Mesothelial cell of epicardium (in vitro differentiated cells): ENCODE measurements at places on chromosomes 2 and 18. TPM values are rescaled to one million over a fixed set of nuclear protein-coding genes. Genes with fewer than 3 reads are reported as not detected.

- H3K36me3 ChIP-seq = no peaks in the 10 kb centered on the region
- H3K4me1 ChIP-seq = peaks cover 1% of the 10 kb centered on the region
- no peak for DNase-seq
- no peak overlapping the region for H3K27ac ChIP-seq
- peaks cover 2% of the 10 kb centered on the region for H3K27me3 ChIP-seq
- H3K4me3 ChIP-seq = no peak overlapping the region
Observed at GRCh38 chr2:207467716-207468347, 61.9 kb upstream of the CREB1 start.

DNA sequence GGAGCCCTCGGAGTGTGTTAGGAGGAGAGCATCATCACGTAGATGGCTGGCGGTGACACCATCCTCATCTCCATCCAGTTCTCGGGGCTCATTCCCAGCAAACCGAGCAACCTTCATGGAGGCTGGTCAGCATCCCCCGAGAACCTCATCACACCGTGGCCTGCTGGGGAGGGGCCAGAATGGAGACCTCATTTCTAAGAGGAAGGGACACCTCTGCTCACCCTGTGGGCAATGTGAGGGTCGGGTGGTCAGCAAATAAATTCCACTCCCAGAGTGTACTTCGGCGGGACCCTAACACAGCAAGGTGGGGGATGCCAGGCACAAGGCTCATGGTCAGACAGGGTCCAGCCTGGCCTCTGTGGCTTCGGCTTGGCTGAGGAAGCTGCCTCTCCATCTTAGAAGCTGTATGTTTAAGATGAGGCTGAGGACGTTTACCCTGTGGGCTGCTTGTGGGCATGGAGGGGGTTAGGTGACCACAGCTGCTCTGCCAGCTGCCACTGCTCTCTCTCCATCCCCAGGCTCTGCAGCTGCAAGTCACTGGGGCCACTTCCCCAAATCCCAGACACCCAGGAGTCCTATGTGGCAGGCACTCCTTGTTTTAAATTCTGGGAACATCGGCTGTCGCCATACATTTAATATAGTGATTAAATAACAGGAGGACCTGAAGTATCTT is 56.5 kb upstream of the PXDN start:
- no peak for DNase-seq
- H3K4me1 ChIP-seq = peaks cover 17% of the 10 kb centered on the region
- no peak overlapping the region for H3K27ac ChIP-seq
- H3K4me3 ChIP-seq = no peak overlapping the region
- no peaks in the 10 kb centered on the region for H3K36me3 ChIP-seq

GRCh38 chr18:44039826-44040225 is 640.9 kb upstream of the SETBP1 start:
- peaks cover 16% of the 10 kb centered on the region for H3K27me3 ChIP-seq
- H3K36me3 ChIP-seq = no peaks in the 10 kb centered on the region
- no peak overlapping the region for H3K4me3 ChIP-seq
- H3K27ac ChIP-seq = no peak overlapping the region
- H3K4me1 ChIP-seq = peaks cover 14% of the 10 kb centered on the region

DNA sequence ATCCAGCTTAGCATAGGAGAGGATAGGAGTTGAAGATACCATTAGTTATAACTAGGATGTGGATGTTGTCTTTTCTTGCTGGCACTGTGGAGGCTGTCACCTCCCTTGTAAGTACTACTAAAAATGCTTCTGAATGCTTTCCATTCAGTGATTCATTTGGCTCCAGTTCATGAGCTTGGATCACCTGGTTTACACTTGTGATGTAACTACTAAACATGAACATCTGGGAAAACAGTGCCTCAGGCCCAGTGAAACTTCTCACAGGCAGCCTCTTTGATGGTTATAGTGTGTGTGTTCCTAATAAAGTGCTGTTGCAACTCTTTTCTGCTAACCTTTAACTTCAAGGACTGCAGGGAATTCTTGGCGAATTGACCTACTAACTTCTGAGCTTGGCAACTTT is 13.0 kb upstream of the SLC9A2 start:
- H3K4me1 ChIP-seq = peaks cover 16% of the 10 kb centered on the region
- H3K4me3 ChIP-seq = no peak overlapping the region
- no peaks in the 10 kb centered on the region for H3K36me3 ChIP-seq
- peaks cover 1% of the 10 kb centered on the region for H3K27me3 ChIP-seq
- no peak overlapping the region for H3K27ac ChIP-seq
- no peak for DNase-seq

The INPP1 gene
- total RNA-seq = 18.4 to 20.6 TPM (median 20.3 TPM) in 3 replicates

- no peaks in the 10 kb centered on the region for H3K36me3 ChIP-seq
- no peaks in the 10 kb centered on the region for H3K4me1 ChIP-seq
- no peak for DNase-seq
Observed at GRCh38 chr2:191189112-191189635, 38.4 kb upstream of the STAT4 start.

- H3K4me1 ChIP-seq = peaks cover 33% of the 10 kb centered on the region
- H3K27me3 ChIP-seq = no peaks in the 10 kb centered on the region
- DNase-seq = no peak
- no peak overlapping the region for H3K4me3 ChIP-seq
- H3K36me3 ChIP-seq = no peaks in the 10 kb centered on the region
Observed at GRCh38 chr2:8004250-8004681, 677.6 kb upstream of the ID2 start.

DNA sequence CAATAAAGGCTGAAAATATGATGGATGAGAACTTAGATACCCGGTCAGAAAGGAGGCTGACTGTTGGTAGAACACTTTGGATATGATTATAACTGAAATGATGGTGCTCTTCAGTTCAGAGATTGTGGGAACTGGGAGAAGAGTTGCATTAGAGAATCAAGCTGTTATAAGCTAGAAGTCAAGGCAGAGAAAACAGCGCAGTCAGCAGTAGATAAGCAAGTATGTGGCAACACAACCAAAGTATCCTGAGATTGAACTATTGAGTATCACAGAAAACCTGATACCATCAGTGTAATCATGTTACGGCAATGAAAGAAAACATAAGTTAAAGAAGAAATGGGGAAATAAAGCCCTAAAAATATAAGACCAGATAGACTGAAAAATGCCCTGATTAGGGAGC is 633.9 kb upstream of the LRRTM1 start:
- H3K4me1 ChIP-seq = no peaks in the 10 kb centered on the region
- no peaks in the 10 kb centered on the region for H3K27me3 ChIP-seq
- no peak overlapping the region for H3K27ac ChIP-seq
- no peak overlapping the region for H3K4me3 ChIP-seq
- no peak for DNase-seq

The CD207 gene
- not detected in 3 replicates for total RNA-seq
